ENCODE measurements at places on chromosomes 4 and X.

GRCh38 chr4:177292171-177292570, 17.5 kb upstream of the NEIL3 start:
- no peak for DNase-seq

GRCh38 chr4:180160195-180160983, 2082.8 kb upstream of the TENM3 start:
- no peak for DNase-seq

GRCh38 chrX:3440981-3441380, 94.5 kb upstream of the MXRA5 start:
- no peak for DNase-seq

DNA sequence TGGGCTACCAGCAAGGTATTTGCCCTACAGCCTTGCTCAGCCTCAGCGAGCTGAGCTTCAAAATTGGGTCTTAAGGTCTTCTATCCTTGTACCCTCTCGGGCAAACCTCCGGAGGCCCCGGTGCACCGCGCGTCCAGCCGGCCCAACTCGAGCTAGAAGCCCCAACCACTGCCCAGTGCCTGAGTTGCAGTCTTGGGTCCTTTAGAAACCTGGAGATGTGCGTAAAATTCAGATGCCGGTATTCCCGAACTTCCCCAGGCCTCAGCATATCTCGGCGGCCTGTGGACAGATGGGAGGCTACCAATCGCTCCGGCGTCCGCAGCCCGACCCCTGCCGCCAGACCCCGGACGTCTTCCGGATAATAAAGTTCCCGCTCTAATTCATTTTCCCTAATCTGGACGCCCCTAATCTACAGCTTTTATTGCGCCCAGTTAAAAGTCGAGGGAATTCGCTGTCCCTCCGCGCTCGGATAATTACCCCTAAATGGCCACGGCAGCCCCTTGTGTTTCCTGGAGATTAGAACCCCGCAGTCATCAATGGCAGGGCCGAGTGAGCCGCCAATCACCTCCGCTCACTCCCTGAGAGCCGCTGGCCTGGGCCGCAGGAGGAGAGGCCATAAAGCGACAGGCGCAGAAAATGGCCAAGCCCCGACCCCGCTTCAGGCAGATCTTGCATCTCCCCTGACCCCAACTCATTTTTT, 1.5 kb upstream of the MSX1 start:
- DNase-seq: no peak

GRCh38 chrX:107626916-107627315, 1.4 kb upstream of the PRPS1 start:
- no peak for DNase-seq

- DNase-seq: no peak
Observed at GRCh38 chr4:137421796-137422195, 110.5 kb downstream of the PCDH18 start.

GRCh38 chrX:72351606-72352334, 46.1 kb upstream of the CITED1 start:
- peak; percentile 13 for DNase-seq

- no peak for DNase-seq
Observed at GRCh38 chrX:115372152-115372551, 82.6 kb downstream of the LUZP4 start.

DNA sequence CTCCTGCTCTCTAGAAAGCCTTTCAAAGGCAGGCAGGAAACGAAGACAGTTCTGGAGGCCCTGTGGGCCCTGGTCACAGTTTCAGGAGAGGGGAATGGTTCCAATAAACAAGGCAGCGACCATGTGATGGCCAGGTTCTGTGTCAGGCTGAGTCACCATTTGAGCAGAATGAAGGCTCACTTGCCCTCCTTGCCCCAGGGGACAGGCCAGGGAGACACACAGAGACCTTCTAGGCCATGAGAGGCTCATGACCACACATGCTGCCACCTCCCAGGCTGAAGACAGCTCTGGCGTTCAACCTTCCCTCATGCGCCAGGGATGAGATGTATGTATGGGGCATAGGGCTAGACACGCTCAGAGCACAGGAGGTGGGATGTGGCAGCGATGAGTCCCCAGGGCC, 22.9 kb upstream of the TRIM2 start:
- DNase-seq: no peak

- DNase-seq: no peak
Observed at GRCh38 chrX:15136795-15137194, 133.1 kb downstream of the ASB9 start.

GRCh38 chr4:186771624-186772023, 48.0 kb upstream of the FAT1 start:
- no peak for DNase-seq

DNA sequence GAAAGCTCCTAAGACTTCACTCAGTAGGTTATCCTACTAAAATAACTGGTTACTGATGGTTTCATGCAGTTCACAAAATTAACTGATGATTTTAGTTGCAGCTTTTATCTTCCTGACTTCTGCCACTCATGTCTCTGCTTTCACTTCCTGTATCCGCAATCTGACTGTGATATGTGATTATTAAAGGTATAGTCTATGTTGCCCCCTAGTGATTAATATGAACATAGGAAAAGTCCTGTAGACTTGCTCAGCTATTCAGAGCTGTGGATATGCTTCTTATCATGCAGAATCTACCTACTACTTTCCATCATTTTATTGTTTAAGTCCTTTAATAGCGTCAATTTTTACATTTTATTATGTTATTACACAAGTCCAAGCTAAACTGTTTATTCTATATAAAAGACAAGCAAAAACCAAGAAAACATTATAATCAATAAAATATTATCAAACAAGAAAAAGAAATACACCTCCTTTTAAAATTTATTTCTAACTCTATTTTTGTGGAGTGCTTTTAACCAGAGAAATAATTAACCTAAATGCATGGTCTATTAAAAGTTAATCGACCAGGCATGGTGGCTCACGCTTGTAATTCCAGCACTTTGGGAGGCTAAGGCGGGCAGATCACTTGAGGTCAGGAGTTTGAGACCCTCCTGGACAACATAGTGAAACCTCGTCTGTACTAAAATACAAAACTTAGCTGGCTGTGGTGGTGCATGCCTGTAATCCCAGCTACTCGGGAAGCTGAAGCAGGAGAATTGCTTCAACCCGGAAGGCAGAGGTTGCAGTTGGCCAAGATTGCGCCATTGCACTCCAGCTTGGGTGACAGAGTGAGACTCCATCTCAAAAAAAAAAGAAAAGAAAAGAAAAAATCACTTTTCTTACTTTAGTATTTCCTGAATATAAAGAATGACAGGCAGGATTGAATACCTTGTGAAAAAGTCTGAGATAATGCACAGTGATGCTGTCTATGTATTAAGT, 40.4 kb upstream of the TLR2 start:
- no peak for DNase-seq

- no peak for DNase-seq
Observed at GRCh38 chrX:716136-716535, 85.5 kb downstream of the SHOX start.

GRCh38 chr4:156642161-156642560, 329.4 kb downstream of the PDGFC start:
- no peak for DNase-seq

- DNase-seq: peak; percentile 68
Observed at GRCh38 chr4:3372933-3373465, 68.8 kb upstream of the HGFAC start.

GRCh38 chrX:124325732-124326131, 6.7 kb upstream of the TEX13D start:
- no peak for DNase-seq

DNA sequence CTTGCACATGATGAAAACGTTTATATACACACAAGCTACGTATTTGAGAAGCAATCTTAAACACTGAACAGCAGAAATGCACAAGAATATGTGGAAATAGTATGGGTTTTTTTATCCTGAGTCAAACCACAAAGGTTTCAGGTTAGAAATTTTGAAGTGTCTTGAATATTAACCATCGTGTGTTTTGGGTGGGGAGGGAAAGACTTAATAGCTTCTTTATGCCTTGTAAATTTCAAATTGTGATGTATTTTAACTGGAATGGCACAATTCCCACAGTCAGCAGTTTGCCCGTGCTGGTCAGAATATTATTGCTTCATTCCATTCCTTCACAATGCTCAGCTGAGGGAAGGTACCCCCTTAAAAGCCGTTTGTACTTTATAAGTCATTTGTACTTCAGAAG, 67.4 kb upstream of the WDR1 start:
- DNase-seq: no peak

GRCh38 chrX:69216911-69217310, 51.7 kb upstream of the PJA1 start:
- DNase-seq: no peak

DNA sequence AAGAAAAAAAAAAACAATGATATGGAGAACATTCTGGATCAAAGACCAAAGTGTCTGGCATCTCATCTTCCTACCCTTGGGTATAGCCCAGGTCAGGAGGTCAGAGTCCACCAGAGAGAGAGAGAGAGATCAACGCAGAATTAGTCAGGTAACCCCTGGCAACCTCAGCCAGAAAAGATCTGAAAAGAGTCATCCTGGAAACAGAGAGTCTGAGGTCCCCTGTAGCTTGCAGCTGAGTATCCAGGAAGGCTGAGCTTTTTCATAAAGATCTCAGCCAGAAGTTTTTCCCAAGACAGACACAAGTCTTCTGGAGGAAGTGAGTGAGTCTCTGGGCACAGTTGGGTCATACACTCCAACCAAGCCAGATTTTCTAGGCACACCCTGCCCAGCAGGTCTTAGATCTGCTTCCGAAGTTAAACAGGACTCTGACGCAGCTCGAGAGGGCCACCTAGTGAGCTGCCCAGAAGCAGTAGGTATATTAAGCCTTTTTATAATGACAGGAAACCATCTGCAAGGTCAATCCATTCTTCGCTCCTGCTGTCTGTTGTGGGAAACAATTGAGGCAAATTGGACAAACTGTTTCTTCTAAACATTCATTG, 35.7 kb downstream of the ACE2 start:
- DNase-seq: peak; percentile 40

GRCh38 chr4:108834835-108835384, 72.1 kb upstream of the ETNPPL start:
- DNase-seq: no peak

- DNase-seq: no peak
Observed at GRCh38 chrX:154363706-154364439, 10.6 kb downstream of the FLNA start.

Data from left ventricle myocardium inferior (tissue), 1 donor.